ENCODE measurements at places on chromosomes 2 and 18. TPM values are rescaled to one million over a fixed set of nuclear protein-coding genes. Genes with fewer than 3 reads are reported as not detected.

- no peak for DNase-seq
These were observed 121.7 kb downstream of the INO80D start for GRCh38 chr2:205964111-205964761.

GRCh38 chr2:60966507-60967405 is 50.8 kb upstream of the PEX13 start:
- DNase-seq, result no peak

DNA sequence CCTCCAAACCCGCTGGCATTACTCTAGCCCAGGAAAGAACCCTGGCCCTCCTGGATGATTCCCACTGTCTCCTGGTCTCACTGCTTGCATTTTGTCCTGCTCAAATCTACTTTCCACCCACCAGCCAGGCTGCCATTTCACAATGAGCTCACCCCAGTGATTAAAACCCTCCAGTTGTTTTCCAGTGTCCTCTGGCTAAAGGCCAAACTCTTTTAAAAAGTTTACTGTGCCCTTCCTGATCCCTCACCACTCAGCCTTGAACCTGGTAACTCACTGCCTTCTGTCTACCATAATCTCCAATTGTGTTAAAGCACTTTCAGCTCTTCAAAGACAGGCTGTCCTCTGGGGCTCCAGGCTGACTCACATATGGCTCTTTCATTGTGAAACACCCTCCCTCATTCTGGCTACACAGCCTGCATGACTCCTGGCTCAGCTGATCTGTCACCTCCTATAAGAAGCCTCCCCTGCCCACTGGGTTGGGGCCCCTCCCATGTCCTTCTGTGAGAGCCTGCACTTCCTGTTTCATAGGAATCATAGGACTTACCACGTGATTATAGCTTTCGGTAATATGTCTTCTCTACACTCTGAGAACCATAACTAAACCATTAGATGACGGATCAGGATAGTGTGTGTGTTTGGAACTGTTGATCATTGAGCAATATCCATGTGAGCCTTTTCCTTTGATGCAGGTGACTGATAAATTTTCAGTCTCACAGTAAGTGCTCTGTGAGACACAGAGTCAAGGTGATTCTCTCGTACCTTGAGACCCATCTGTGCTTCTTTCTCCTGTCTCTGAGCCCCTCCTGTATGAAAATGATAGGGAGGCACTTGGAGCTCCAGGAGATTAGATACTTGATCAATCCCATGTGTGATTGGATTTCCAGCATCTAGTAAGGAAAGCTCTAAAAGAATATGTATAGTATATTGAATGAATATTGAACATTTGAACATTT is 590.8 kb upstream of the ID2 start:
- peak; percentile 94 for DNase-seq

Gene ASAP2
- total RNA-seq, result 20.0 TPM

Gene DOK6
- not detected for total RNA-seq

Gene GRHL1
- 25.5 TPM for total RNA-seq

Gene RFX8
- not detected for total RNA-seq

DNA sequence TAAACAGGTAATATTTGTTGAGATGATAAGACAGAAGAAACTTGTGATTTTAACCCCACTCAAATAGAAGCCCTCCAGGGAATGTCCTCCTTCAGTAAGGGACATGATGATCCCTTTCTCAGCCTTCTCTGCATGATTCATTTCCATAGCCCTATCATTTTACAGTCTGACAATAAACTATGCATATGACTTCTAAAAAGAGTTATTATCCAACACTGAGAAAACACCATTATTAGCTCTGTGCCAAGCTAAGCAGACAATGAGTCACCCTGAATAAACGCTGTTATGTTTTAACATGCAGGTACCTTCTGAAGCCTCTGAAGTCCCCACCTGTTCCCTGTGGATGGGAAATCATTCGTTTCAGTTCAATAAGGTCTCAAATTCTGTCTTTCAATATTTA is 54.7 kb downstream of the DTNB start:
- DNase-seq, result peak; percentile 99

DNA sequence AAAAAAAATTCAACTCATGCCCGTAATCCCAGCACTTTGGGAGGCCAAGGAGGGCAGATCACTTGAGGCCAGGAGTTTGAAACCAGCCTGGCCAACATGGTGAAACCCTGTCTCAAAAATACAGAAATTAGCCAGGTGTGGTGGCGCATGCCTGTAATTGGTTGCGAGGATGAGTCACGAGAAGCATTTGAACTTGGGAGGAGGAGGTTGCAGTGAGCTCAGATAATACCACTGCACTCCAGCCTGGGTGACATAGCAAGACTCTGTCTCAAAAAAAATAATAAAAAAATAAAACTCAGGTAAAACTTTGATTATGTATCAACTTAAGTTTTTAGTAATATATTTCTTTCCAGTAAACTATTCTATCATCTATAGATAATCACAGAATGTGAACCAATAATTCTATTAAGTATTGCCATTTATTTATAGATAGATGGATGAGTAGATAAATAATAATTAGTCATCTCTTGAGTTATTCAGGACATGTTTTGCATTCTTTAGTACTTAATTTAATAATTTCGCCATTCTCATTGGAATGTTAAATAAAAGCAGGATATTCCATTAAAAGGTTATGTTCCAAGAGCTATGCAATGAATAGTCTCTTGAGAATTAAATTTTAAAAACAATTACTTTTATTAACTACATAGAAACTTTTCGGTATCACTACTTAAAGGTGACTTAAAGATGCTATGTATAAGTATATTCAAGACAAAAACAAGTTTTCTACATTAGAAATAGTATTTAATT is 48.7 kb downstream of the WDPCP start:
- DNase-seq, result no peak

Measured in bronchial epithelial cell (primary cell).